Anterior cingulate cortex (tissue), 58 donors: ENCODE measurements at places on chromosomes 12 and 14.

DNA sequence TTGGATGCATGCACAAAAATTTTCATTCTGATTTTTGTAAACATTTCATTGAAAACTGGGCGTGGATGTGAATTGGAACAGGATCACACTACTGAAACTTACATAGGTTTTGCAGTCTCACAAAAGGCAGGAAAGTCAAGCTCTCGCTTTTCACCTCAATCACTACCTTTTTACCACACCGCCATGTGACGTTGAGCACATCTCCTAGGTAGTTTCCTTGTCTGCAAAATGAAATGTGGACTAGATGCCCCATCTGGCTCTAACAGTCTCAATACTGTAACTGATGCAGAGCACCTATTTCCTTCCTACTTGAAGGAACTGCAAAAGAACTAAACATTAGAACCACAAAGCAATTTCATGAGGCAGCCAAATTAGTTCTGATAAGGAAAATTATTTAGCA is 4.4 kb upstream of the YY1 start:
- no peak for DNase-seq

GRCh38 chr12:62166525-62166924 is 93.7 kb upstream of the USP15 start:
- no peak for DNase-seq

GRCh38 chr12:126430921-126431320 is 1365.7 kb downstream of the AACS start:
- no peak for DNase-seq

GRCh38 chr12:10753059-10753458 is 29.9 kb upstream of the YBX3 start:
- DNase-seq = no peak

GRCh38 chr12:76135456-76135855 is 51.0 kb upstream of the NAP1L1 start:
- no peak for DNase-seq

DNA sequence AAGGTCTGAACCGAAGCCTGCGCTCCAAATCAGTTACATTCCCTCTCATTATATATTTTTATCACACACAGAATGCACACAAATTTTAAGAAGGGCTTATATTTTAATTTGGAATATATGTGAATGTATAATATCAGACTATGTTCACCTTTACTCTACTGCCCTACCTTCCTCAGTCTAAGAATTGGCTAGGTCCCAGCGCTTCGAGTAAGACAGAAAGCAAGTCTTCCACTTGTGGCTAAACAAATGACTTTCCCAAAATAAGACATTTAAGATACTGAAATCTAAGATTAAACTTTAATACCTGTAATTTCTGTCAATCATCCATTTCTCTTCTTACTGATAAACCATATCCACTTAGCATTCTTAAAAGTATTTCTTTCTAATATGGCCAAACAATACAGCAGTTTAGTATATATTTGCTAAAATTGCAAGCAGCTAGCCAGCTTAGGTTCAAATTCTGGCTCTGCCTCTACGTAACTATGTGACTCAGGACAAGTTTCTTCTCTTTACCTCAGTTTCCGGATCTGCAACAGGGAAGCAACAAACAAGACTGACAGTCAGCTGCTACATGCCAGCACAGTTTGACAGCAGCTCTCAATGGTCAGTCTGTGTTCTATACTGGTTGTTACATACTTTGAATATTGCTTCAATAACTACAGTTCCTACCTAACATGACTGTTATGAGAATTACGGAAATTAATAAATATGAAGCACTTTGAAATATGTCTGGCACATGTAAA is 2.0 kb downstream of the INTS13 start:
- no peak for DNase-seq

- DNase-seq = no peak
Observed at GRCh38 chr12:6416596-6416995, 28.2 kb upstream of the CD27 start.

DNA sequence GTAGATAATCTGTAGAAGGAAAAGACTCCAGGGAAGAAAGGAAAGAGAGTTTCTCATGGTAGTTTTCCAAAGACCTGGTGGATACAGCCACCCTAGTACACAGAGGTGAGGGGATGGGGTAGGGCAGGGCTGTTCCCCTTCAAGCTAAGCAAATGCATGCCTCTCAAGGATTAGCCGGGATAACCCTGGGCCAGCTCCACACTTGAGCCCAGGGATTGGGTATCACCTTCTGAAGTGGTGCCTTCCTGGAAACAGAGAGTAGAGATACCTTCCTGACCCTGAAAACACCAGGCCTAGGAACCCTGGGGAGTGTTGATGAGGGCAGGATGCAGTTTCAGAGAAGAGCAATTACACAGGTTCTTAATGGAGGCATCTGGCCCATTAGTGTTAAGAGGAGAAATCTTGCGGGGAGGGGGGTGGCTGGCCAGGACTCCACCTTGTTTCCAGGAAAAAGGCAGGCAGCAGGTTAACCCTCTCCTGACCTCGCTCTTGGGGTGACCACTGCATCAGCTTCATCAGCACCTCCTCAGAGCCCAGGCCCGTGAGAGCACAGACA is 106.9 kb upstream of the TMEM233 start:
- DNase-seq = no peak

- DNase-seq = no peak
Observed at GRCh38 chr12:58104351-58104755, 163.0 kb downstream of the ATP23 start.

DNA sequence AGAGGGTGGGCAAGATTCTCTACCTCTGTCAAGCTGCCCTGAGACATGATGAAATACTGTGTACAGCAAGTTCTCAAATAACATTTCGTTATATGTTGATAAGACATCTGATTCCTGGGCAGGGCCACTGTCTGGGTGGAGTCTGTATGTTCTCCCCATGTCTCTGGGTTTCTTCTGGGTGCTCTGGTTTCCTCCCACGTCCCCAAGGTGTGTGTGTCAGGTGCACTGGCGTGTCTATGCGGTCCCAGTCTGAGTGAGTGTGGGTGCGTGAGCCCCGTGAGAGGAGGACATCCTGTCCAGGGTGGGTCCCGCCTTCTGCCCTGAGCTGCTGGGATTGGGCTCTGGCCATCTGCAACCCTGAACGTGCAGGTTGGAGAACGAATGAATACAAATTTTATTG is 29.6 kb downstream of the KCTD10 start:
- DNase-seq = no peak

GRCh38 chr12:12138203-12139154 is 67.7 kb downstream of the BCL2L14 start:
- DNase-seq = no peak

- DNase-seq = peak; percentile 35
Observed at GRCh38 chr12:52879394-52880351, 25.2 kb downstream of the KRT8 start.
